ENCODE measurements at places on chromosomes 5 and 9.

DNA sequence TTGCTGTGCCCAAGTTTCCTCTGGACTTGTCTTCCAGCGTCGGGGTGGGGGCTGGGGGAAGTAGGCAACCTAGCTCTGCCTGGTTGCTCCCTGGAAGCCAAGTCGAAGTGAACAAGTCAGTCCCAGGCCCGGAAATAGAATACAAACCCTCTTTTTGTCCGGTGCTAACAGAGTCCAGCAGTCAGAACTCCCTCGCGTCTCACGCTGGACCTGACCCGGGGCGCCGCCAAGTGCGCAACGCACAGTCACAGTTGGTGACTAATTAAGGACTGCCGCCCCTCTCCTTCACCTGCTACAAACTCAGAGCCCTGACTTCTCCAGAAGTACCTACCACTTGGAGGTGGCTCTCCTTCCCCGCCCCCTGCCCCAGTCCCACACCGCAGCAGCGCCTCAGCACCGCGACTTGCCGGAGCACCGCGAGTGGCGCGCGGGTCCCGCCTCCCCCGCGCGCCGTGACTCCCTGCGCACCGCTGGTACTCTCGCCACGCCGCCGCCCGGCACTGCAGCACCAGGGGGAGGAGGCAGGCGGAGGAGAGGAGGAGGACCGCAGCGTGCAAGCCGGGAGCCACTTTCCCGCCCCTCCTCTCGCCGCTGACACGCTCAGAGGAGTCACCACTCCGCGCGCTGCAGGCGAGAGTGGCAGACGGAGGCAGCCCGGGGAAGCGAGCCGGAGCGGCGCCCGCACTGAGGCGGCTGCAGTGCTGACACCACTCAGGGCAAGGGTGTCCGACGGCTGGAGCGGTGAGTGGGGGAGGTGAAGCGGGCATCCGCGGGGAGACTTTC lies at the start of gene SV2C:
Gene SV2C, plus strand, starts transcription at position 612 of the 783 bp plus-strand sequence. CDS start 48,368 bp downstream, outside the sequence.
- peak; percentile 11 for DNase-seq

DNA sequence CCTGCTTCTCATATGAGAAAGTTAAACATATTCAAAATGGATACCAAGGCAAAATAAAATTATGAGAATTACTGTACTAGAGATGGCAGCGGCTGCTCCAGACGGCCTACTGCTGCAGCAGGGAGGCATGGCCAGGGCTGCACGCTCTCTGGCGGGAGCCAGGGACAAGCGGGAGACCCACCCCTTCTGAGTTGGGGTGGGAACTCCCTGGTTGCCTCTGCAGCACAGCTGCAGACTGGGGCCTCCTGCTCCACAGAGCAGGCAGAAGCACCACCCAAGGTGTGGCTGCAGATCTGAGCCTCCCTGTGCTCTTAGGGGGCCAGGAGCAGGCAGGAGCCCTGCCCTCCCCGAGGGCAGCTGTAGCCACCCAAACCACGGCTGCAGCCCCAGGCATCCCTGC lies 2.3 kb upstream of the AUH start:
- DNase-seq = no peak

- DNase-seq = no peak
Measured at GRCh38 chr9:106707738-106708474, 155.1 kb upstream of the ZNF462 start.

- DNase-seq = no peak
Measured at GRCh38 chr5:53590759-53591158, 30.3 kb downstream of the NDUFS4 start.

DNA sequence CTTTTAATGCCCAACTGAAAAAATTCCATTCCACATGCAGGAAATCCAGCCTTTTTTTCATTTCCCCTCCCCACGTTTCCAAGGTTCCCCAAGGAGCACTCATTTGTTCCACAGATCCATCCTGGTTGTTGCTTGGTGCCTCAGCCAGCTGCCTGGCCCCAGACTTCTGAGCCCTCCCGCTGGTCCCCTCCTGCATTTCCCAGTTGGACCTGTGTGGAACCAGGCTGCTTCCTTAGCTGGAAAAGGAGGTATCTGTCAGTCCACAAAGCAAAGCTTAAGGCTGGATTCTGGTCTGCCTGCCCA lies 44.8 kb downstream of the ANGPTL2 start:
- DNase-seq = no peak

- no peak for DNase-seq
Measured at GRCh38 chr9:14144215-14144614, 169.7 kb downstream of the NFIB start.

DNA sequence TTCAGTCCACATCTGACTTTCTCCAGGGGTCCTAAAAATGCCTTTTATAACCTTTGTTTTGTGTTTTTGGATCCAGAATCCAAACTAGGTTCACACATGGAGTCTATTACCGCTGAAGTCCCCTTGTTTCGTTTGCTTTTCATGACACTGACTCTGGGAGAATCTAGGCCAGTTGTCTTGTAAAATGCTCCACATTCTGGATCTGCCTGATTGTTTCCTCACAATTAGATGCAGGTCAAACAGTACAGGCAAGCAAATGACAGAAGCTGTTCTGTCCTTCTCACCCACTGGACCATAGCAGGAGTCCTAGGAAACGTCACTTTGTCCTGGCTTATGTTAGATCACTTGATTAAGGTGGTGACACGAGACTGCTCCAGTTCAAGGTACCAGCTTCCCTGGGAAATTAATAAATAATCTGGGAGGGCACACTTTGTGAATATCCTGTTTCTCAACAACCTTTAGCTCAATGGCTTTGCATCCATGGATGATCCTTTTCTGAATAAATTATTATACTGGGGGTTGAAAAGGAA lies 34.1 kb downstream of the FABP6 start:
- DNase-seq = no peak

DNA sequence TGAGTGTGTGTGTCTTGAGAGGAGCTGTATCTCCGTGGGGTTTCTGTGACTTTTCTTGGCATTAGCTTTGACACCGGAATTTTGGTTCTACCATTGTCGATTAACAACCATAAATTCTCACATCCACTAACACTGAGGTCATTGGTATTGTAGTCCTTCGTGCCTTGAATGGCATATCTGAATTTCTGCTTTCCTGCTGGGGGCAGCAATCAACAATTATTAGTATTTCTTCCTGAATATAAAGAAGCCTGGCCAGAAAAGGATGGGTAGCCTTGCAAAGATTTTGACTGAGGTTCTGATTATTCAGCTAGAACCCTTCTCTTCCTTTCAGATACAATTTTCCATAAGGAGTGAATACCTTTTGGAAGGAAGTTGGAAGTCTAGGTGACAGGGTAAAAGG lies 33.5 kb upstream of the SHOC1 start:
- DNase-seq = peak; percentile 41

GRCh38 chr9:87455407-87455806 lies 42.3 kb upstream of the DAPK1 start:
- no peak for DNase-seq

- peak; percentile 91 for DNase-seq
Measured at GRCh38 chr9:121770415-121771273, 119.2 kb downstream of the DAB2IP start.

DNA sequence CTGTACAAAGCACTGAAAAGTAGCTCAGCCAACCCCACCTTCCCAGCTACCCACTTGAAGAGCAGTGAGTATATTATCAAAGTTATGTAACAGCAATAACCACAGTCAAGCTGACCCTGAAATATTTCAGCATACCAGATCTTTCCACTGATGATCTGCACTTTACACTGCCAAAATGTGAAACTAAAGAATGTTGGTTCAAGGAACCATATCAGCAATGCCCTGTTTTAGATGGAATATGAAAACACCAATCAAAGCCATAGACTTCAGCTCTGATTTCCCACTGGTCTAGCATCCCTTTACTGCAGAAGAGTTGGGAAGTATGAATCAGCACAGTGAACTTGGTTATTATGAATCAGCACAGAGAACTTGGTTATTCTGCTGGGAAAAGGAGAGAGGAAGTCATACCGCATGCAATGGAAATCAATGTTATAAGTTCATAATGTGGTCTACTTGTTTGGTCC lies 20.0 kb downstream of the CEMIP2 start:
- DNase-seq = peak; percentile 88

DNA sequence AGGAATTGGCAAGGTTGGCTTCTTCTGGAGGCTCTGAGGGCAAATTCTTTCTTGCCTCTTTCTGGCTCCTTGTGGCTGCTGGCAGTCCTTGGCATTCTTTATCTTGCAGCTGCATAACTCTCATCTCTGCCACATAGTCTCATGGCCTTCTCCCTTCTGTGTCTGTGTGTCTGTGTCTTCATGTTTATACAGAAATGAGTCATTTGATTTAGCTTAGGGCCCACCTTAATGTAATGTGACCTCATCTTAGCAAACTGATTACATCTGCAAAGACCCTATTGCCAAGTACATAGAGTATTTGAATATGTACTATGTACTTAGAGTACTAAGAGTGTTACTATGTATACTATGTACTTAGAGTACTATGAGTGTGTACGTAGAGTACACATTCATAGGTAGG lies 122.5 kb downstream of the RFK start:
- DNase-seq = no peak

GRCh38 chr5:74634611-74635286 lies 5.8 kb downstream of the ENC1 start:
- no peak for DNase-seq

DNA sequence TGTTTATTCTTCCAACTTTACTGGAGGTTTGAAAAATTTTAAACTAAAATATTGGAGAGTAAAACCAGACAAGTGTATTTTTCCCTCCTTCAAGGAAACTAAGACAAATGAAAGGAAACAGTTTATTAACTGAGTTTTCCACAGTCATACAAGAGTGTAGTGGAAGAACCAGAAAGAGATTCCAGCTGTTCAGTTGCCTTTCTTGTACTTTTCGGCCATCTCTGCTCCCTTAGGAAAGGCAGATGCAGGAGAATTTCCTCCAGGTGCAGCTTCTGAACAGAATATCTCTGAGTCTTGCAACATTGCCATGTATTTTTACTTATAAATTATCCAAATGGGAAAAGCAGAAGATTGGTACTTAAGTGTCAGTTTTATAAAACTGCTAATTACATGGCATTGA lies 217.1 kb downstream of the MAST4 start:
- no peak for DNase-seq
